ENCODE measurements at places on chromosomes 2 and 18.
A peak's percentile ranks its signal among the peaks of the same experiment; 100 is the strongest.

DNA sequence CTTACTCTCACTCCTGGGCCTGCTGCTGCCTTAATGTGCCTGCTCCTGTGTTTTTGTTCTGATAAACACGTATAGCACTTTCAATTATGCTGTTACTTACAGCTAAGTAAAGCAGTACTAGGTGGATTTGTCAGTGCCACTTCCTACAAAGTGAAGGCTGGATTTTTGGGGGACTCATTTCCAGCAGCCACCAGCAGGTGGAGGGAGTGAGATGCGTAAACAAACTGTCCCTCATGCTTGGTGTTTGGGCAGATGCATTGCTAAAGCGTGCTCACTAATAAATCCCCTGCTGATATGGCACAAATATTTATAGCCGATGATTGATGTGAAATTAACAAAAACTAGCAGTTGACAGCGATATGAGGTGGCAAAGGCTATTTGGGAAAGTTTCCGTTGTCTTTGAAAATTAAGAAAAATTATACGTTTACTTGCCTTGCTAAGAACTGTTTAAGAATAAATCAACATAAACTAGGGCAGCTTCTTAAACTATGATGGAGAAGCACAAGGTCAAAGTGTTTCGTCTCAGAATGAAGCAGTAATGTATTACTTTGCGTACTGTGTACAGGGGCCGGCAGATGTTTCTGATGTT lies 101.7 kb downstream of the AGAP1 start:
- DNase-seq, result peak; percentile 76

DNA sequence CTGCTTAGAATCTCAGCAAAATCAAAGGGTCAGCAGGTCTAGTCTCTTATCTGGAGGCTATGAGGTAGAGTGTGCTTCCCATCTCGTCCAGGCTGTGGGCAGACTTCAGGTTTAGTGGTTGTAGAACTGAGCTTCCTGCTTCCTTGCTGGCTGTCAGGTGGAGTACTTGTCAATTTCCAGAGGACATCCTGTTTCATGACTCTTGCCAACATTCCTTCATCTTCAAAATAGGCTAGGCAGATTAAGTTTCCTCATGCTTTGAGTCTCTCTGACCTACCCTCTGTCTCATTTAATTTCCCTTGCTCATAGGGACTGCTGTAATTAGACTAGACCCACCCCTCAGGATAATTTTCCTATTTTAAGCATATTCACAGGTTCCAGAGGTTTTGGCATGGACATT lies 562.6 kb downstream of the SPAG16 start:
- DNase-seq, result no peak

DNA sequence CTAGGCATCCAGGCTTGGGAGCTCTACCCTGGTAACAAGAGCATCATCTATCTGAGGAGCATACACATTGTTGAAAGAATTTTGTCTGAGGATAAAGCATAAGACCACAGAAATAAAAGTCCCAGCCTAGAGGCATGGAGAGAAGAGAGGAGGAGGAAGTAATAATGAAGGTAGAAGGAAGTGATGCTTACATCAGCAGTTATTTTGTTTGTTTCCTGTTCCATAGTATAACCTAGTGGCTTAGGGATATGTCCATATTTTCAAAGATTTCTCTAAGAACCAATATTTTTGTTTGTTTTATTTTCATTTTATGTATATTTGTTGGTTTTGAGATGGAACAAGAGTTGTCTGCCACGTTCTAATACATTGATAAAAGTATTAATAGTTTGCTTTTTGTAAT lies 407.4 kb upstream of the SETBP1 start:
- DNase-seq, result no peak

DNA sequence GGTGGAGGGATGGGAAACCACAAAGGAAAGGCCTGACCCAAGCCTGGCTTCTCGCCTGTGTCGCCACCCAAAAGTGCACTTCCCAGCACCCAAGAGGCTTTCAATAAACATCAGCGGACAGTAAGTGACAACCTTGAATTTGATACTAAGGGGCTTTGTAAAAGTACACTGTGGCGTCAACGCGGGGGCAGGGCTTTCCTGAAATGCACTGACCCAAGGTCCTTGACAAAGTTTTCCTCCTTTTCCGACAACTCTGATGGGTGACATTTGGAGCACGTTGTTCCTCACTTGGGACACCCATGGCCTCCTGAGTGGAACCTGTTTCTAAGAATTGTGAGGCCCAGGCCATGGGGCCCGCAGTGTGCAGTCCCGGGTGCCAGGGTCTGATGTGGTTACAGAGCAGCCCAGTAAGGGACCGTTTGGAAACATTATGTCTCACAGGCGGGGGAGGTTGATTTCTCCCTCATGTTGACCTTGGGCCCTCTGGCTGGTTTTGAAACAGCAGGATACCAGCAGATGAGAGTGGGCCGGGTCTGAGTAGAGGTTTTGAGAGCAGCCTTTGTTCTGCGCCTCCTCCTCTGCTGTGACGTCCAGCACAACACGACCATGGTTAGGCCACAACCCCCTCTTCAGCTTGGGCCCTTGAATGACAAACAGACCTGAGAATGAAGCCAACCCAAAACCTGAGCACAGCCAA lies 2.8 kb upstream of the ZBTB14 start:
- no peak for DNase-seq

DNA sequence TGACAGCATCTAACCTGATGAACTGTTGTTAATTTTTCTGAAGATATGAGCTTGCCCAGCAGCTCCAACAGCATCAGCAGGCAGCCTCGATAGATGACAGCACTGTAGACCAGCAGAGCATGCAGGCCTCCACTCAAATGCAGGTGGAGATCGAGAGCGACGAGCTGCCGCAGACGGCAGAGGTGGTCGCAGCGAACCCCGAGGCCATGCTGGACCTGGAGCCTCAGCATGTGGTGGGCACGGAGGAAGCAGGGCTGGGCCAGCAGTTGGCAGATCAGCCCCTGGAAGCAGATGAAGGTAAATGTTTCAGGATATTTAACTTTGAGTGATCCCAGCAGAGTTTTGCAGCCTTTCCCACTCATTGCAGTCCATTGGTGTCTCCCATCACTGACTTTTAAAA lies 85.9 kb downstream of the ZNF236 start:
- DNase-seq, result no peak

GRCh38 chr2:140873915-140874531 lies 1256.8 kb downstream of the LRP1B start:
- DNase-seq, result no peak

- no peak for DNase-seq
Measured at GRCh38 chr2:37894601-37895000, 30.5 kb upstream of the RMDN2 start.

- no peak for DNase-seq
Measured at GRCh38 chr2:53075760-53076159, 691.8 kb upstream of the CHAC2 start.

DNA sequence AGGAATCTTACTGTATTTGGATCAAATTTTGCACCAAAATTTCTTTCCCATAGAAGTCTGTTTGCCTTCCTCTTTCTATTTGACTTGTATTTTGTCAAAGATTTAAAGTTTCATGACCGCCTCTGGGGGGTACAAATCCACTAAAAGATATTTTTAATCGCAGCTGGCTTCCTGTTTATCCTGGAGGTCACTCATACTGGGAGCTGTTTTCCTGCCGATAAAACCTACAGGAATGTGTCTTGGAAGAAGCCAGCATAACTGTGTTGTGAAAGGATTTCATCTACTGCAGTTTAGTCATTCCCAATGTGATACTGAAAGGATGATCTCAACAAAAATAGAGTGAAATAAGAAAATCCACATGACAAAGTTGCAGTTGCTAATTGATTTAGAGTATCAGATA lies 184.0 kb downstream of the RIT2 start:
- DNase-seq, result no peak

- peak; percentile 39 for DNase-seq
Measured at GRCh38 chr2:168884975-168885374, 5.3 kb downstream of the SPC25 start.

- DNase-seq, result no peak
Measured at GRCh38 chr18:13120983-13121441, 97.5 kb upstream of the LDLRAD4 start.

- no peak for DNase-seq
Measured at GRCh38 chr2:85949280-85949679, 60.5 kb upstream of the ST3GAL5 start.

- DNase-seq, result no peak
Measured at GRCh38 chr2:143928613-143929012, 591.3 kb downstream of the ZEB2 start.

DNA sequence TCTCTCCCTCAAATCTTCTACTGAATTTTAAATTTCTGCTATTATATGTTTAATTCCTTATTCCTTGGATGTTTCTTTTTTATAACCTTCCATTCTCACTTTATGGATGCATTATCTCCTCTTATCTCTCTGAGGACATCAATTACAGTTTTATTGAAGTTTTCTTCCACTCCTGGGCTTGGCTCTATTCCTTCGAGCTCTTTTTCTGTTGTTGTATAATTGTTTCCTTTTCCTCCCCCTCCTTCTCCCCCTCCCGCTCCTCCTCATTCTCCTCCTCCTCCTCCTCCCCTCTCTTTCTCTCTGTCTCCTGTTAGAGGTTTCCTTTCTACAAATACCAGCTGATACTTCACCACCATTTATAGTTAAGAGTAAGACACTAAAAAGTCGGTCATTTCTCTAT lies 209.8 kb downstream of the ZBTB7C start:
- no peak for DNase-seq

GRCh38 chr2:145764631-145765030 lies 1244.7 kb upstream of the ZEB2 start:
- DNase-seq, result no peak

DNA sequence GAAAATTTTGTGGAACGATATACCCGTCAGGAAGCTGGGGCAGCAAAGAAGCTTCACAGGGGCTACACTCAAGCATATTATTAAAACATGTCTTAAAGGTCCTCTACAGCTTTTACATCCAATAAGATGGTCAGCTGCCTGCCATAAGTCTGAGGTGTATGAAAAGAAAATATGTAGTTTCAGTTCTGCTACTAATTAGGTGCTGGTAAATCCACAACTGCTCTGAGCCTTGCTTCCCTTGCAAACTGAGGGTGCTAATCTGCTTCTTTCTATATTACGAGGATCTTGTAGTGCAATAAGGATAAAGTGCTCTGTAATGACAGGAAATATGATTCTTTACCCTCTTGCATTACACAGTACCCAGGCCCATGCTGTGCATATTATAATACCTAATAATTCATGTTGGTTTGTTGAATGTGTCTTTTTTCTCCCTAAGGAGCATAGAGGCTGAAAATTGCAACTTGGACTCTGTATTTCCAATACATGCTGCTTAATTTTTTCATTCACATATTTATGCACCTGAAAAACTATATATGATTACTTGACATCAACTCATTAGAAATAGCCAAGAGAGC lies 14.5 kb upstream of the SLC8A1 start:
- DNase-seq, result no peak

DNA sequence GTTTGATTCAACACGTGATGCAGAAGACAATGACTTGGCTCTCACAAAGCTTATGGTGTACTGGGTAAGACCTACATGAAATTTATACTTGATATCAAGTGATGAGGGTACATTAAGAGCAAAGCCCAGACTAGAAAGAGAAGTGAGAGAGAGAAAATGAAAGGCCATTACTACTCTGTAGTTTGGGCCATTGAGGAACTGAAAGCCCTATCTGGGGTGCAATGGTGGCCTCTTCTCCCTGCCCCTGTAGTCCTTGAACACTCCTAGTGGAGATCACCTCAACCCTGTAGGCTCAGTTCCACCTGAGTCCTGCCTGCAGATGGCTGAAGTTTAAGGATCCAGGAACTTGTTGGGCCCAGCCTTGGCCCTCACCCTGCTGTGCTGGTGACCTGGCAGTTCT lies 569.8 kb upstream of the MEX3C start:
- DNase-seq, result no peak

- DNase-seq, result peak; percentile 69
Measured at GRCh38 chr2:113755035-113755834, 1.2 kb downstream of the SLC35F5 start.

DNA sequence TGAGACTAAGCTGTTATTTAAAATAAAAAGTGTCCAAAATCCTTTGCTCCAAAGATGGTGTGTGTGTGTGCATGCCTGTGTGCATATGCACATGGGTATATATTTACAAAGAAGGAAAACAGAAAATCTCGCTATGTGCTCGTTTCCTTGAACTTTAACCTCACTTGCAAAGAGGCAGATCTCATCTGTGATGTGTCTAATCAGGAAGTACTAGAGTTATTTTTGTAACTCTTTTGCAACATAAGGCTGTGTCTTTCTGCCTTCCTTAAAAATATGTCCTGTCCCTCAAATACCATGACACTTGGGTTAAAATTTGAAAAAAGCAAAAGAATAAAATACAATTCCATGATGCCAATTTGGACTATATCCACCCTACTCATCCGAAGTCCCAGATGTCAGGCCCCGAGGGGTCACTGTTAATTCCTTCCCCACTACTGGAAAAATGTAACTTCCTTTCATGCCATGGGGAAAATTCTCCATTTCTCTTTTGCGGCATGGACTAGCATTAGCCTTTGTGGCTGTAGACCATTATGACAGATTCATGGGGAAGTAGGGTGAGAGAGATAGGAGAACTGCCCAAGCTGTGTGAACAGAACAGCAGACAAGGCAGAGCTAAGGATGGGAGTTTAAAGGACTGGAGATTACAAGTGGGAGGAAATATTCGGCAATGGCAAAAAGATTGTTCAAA lies 191.3 kb downstream of the MYO1B start:
- no peak for DNase-seq

DNA sequence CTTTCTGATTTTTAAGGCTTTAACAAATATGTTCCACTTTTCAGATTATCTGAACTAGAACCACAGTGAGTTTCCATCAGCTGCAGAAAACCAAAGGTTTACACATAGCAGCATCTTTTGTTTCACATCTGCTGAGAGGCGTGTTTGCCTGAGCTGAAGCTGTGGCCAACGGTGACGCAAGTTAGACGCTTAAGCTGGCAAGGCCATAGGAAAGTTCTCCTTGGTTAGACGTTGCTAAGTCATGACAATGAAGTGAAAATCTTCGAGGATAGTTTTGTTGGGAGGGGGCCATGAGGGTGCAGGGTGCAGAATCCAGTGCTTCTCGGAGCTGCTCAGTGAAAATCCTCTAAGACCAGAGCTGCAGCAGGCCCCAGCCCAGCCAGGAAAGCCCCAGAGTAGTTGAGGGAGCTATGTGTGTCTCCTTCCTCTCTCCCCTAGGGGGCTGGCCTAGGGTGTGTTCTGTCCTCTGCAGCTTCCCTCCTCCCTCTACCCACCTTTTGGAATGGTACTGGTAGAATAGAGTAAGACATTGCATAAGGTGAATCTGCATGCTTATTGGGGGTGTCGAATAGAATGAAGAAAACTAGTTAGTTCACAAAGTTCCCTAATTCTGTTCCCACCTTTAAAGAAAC lies 105.4 kb downstream of the FHOD3 start:
- no peak for DNase-seq

- no peak for DNase-seq
Measured at GRCh38 chr18:39190508-39190907, 1624.9 kb upstream of the CELF4 start.

DNA sequence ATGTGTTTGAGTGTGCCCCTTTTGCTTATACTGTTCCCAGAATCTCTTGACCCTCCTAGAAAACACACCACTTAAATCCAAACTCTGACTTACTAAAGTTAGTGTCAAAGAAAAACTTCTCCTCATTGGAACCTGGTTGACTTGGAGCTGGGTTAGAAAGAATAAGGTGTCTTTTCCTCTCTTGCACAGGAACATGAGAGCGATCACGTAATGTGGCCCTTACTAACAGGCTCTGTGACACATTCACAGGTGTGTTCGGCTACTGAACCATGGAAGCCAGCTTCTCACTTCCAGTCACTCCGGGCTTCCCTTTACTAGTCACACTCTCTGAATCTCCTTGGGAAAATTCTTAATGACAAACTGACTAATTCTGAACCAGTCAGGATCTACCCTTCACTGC lies 5.4 kb upstream of the POU3F3 start:
- DNase-seq, result no peak

- no peak for DNase-seq
Measured at GRCh38 chr2:231359441-231359840, 36.1 kb upstream of the B3GNT7 start.
